ENCODE measurements at places on chromosomes 1 and 21. TPM values are rescaled to one million over a fixed set of nuclear protein-coding genes. Genes with fewer than 3 reads are reported as not detected.
A peak's percentile ranks its signal among the peaks of the same experiment; 100 is the strongest.

DNA sequence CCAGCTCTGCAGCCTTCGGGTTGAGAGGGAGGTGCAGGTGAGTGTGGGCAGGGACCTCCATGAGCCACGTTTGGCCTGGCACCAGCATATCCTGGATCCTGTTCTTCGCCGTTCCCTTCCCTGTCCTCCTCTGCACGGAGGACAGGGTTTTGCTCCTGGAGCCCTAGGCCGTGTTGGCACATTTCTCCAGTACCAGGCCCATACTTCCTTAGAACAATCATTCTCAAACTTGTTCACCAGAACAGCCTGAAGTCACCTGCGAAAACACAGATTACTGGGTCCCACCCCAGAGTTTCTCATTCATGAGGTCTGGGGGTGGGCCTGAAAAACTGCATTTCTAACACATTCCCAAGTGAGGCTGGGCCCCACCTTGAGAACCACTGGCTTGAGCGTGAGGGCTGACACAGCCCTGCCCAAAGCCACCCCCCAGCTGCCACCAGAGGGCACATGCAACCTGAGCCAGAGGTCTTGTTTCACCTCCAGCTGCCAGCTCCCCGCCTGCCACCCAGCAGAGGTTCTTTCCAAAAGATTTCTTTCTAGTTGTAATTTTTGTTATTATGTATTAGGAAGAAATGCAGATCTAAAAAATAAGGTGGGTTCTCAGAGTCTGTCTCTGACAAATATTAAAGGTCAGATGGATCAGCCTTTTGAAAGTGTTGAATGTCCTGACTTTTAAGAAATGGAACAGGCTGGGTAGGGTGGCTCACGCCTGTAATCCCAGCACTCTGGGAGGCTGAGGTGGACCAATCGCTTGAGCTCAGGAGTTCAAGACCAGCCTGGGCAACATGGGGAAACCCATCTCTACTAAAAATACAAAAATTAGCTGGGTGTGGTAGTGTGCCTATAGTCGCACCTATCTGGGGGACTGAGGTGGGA, 39.6 kb upstream of the LDLRAP1 start:
- peak; percentile 70 for DNase-seq
- H3K27me3 ChIP-seq = no peaks in the 10 kb centered on the region
- peaks cover 15% of the 10 kb centered on the region for H3K4me1 ChIP-seq
- peak overlapping the region; percentile 71 for H3K27ac ChIP-seq
- H3K4me3 ChIP-seq = no peak overlapping the region

DNA sequence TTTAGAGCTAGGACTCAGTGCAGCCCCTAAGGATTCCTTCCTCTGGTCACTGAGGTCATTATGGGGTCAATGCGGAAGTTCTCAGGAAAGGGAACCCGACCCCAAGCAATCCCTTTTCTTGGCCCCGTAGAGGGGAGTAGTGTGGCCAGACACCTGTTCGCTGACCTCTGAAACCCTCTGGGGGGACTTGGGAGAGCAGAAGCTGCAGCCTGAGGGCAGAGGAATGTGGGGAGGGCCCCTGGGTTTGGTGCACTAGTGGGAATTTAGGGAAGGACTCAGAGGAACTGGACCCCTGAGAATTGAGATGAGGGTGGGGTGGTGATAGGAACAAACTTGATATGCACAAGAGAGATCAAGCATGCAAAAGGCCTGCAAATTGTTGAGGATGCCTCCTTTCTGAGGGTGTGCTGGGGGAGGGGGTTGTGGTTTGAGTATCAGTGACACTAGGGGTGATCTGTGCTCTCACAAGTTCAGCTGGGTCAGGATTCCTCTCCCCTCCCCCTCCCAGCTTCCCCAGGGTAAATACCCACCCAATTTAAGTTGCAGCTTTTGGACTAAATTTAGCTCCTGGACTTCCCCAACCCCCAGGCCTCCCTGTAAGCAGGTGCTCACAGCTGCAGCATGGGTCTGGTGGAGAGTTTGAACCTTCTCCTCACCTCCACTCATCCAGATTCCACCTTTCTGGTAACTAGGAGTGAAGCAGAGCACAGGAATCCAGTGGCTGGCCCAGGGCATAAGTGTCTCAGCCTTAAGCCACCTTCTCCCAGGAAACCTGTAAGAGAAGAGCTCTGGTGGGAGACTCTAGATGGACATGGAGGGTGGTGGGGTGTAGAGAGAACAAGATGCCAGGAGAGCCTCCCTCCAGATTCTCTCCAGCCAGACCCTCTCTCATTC, 13.5 kb downstream of the ADAMTSL4 start:
- peak; percentile 45 for DNase-seq
- no peaks in the 10 kb centered on the region for H3K27me3 ChIP-seq
- peak overlapping the region; percentile 99 for H3K27ac ChIP-seq
- peak overlapping the region; percentile 99 for H3K4me3 ChIP-seq
- H3K4me1 ChIP-seq = peaks cover 55% of the 10 kb centered on the region

DNA sequence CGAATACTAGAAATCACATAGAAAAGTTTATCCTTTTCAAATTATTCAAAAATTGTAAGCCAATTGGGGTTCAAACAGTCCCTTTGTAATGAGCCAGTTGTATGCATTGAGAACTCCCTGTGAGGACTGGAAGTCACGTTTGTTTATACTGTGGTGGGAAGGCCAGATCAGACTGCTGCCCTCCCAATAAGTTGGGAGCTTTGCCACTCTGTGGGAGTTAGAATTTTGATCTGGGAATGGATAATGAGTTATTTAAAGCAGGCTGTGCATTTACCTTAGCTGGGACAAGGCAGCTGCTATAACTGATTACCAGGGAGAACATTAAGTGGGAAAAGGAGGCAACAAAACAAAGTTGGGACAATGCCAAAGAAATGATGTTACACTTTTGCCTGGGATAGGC, 178.8 kb downstream of the SDCCAG8 start:
- no peaks in the 10 kb centered on the region for H3K27me3 ChIP-seq
- H3K4me1 ChIP-seq = peaks cover 3% of the 10 kb centered on the region
- no peak for DNase-seq
- H3K27ac ChIP-seq = no peak overlapping the region

DNA sequence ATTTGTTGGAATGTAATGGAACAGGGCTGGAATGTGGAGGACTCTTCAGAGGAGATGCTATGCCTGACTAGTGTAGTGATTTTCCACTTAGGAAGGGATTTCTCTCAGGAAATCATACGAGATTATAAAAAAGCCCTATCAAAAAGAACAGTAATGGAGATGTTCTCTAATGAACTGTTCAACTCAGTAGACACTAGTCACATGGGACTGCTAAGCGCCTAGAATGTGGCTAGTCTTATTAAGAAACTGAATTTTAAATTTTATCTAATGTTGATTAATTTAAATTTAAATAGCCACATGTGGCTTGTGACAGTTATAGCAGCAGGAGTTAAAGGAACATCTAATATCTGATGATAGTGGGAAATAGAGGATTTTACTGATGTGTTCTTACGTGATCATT, 94.0 kb downstream of the SLC35F3 start:
- H3K27ac ChIP-seq = no peak overlapping the region
- no peak overlapping the region for H3K4me3 ChIP-seq
- DNase-seq = no peak
- H3K36me3 ChIP-seq = peaks cover 2% of the 10 kb centered on the region
- H3K4me1 ChIP-seq = no peaks in the 10 kb centered on the region

DNA sequence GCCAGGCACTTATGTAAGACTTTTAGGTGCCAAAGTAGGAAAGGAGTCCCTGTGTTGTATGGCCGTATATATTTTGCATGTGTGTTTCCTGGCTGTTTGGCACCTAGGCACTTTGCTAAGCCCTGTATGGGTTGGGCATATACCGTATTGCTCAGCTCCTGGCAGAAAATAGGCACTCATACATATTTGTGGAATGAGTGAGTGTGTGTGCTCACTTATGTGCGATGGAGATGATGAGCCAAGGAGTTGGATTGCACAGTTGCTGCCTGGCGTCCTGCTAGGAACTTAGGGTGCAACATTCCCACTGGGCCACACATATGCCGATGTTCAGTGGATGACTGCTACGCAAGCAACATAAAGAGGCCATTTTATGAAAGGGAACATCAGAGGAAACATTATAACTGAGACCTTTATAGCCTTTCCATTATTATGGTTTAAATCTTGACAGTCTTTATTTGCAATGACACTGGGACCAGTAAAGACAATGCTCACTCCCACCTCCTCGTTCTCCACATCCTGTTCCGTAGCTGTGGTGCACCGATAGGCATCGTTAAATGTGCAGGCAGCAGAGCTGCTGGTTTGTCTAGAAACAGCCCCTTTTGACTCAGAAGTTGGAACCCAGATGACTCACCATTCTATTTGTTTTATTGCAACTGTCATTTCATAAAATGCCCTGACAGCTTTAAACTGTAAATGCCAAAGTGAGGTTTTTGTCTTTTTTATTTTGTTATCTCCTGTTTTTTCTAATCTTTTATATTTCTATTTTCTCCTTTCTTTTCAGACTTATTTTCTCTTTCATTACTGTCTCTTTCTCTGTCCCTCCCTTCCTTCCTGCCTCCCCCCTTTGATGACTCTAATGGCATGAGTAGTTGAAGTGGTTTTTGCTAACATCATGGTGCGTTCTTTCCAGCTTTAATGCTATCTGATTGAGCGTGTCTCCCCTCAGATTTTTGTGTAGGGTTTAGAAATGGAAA, 36.1 kb downstream of the PEX14 start:
- no peaks in the 10 kb centered on the region for H3K27me3 ChIP-seq
- H3K4me1 ChIP-seq = peaks cover 56% of the 10 kb centered on the region
- H3K27ac ChIP-seq = peak overlapping the region; percentile 94
- DNase-seq = peak; percentile 52
- no peaks in the 10 kb centered on the region for H3K36me3 ChIP-seq

NKAIN1 gene
- total RNA-seq = not detected

DISP3 gene
- 1.1 TPM for total RNA-seq
